AG04450 (cell line): ENCODE measurements at places on chromosomes 1 and 21.

- DNase-seq = no peak
Measured at GRCh38 chr1:37673920-37674319, 18.4 kb upstream of the CDCA8 start.

GRCh38 chr1:184426278-184426674 is 39.4 kb downstream of the C1orf21 start:
- no peak for DNase-seq

GRCh38 chr1:3213730-3214129 is 144.7 kb downstream of the PRDM16 start:
- no peak for DNase-seq

DNA sequence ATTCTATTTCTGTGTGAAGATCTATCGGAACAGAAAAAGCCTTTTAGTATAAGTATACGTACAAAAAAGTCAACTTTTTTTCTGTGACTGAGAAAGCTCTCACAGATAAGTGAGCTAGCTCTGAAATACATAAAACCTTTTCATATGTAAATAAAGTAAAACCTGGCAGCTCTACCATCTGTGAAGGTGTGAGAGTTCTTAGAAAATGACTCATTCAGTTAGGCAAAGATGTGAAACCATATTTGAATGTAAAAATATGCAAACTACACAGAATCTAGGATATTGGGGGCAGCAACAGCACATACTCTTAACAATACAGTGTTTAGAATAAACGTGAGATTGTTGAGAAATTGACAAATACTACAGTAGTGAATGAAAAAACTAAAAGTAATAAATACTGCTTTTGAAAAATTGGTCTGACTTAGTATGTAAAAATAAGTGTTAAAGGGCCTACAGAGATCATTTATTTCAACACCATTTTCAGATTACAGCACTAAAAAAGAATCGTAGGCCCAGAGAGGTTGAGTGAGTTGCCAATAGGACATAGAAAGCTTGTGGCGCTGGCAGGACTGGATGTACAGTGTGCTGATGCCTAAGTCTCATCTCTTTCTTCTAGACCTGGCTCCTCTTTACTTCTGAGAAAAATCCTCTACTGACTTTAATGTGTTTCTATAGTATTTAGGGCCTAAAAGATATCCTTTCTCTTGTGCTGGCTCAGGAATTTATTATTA is 19.8 kb downstream of the ATP6V1G3 start:
- DNase-seq = no peak

DNA sequence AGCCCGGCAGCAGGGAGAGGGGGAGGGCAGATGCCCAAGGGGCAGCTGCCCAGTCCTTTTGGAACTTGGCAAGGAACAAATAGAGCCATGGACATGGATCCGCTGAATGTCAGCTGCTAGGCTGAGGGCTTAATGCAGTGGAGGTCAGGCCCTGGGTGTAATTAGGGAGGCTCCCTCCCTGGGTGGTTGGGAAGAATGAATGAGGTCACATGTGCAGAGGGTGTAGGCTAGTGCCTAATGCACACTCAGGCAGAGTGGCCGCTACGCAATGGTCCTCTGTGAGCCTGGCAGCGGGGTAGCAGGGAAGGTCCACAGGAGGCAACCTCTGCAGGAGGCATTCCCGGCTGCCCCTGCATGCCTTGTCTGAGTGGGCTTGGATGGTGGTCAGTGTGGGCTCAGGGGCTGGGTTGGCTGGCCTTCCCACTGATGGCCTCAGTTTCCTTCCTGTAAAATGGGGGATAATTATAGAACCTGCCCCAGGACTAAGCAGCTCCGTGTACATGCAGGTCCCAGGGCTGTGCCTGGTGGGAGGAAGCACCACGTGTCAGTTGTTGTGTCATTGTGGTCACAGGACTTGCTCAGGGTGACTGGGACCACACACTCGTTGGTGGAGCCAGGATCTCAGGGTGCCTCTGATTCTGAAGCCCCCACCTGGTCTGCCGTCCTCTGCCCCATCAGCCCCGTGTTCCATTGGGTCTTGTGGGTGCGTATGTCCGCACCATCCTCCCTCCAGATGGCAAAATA is 81.6 kb upstream of the ACTL8 start:
- DNase-seq = no peak

DNA sequence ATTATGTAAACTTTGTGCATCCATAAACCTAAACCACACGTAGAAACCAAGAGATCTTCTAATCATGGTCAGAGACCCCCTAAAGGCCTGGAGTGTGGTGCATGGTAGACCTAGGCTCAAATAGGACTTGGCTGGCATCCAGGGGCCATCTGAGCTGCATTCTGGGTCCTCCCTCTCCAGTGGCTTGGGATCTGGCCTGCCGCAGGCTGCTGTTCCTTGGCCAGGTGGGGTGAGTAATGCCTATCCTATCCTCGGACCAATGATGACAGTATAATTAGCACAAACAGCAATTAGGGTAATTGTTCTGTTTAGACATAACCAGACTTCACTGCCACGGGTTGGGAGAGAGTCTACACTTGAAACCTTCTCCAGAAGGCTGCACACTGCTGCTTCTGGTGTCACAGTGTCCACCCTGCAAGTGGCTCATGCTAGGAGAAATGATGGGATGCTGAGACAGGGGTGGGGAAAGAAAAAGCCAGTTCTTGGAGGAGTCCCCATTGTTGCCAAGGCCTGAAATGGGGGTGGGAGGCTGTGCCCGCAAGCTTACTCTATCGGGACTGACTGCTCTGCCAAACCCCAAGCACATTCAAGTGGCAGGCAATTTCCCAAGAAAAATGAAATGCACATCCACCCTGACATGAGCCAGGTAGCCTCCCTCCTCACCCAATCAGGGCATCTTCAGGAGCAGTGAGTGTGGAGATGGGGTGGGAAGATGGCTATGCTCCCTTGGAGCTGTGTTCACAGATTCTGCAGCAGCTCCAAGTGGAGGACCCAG is 12.5 kb upstream of the PKP1 start:
- DNase-seq = no peak

DNA sequence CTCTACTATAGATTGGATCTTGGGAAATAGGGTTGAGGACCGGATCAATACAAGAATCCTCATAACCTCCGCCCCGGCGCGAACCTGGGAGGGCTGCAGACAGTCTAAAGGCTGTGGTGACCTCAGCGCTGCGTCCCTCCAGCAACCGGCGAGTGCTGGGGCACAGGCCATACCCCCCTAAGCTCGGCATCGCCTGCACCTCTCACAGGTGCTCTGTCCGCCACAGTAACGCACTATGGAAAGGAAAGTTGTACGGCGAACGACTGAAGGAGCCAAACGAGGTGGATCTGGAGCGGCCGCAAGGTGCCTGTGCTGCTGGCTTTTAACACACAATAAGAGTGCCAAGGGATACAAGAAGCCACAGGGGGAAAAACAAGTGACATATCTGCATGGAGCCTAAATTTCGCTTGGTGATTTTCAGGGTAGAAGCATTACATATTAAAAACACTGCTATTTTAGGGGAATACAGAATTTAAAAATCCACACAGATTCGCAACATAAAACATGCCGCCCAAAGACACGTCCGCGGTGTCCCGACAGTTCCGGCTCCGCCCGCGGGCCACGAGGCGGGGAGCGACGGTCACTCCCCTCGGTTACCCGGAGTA is 1.4 kb upstream of the RBM15 start:
- no peak for DNase-seq

DNA sequence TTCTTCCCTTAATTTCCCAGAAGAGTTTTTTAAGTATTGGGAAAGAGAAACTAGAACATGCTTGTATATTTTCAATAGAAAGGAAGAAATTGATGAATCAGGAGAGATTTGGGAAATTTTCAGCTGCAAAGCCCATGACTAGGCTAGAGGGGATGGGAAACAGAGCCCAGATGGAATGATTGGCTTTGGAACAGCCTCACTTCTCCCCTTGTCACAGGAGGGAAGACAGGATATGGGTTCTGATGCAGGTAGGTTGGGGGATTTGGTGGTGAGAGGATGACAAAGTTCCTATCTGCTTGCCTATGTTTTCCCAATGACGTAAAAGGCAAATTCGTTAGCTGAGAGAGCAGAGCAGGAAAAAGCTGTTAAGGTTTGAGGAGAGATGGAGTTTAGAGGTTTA is 31.0 kb upstream of the ARID1A start:
- DNase-seq = no peak
